ENCODE measurements at places on chromosomes 11 and 22.

DNA sequence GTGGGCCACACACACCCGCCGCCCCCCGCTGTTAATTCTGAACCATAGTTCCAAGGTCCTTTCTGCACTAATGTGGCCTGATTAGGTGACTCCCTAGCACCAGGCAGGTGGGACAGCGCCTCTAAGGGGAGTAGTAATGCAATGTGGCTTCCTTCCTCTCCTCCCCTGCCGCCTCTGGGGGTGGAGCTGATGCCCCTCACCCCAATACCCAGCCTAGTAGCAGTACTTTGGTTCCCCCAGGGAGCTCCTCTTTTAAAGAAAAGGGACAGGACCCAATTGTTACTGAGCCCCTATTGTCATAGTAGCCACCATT is 14.4 kb downstream of the RTN4RL2 start:
- DNase-seq, result no peak

DNA sequence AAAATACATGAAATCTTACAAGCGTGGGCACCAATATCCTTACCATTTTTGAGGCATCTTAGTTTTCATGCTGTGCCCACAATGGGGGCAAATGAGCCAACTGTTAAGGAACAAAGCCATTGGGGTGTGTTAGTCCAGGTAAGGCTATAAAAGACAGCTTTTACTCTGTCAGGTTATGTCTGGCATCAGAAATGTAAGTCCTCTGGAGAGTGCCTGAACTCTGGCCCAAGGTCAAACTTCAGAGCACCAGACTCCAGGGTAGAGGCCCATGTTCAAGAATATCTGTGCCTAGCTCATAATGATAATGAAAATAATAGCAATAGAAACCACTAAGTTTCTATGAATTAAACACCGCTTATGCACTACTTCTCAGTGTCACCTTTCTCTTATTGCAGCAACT is 105.5 kb downstream of the CSNK2A3 start:
- DNase-seq, result no peak

DNA sequence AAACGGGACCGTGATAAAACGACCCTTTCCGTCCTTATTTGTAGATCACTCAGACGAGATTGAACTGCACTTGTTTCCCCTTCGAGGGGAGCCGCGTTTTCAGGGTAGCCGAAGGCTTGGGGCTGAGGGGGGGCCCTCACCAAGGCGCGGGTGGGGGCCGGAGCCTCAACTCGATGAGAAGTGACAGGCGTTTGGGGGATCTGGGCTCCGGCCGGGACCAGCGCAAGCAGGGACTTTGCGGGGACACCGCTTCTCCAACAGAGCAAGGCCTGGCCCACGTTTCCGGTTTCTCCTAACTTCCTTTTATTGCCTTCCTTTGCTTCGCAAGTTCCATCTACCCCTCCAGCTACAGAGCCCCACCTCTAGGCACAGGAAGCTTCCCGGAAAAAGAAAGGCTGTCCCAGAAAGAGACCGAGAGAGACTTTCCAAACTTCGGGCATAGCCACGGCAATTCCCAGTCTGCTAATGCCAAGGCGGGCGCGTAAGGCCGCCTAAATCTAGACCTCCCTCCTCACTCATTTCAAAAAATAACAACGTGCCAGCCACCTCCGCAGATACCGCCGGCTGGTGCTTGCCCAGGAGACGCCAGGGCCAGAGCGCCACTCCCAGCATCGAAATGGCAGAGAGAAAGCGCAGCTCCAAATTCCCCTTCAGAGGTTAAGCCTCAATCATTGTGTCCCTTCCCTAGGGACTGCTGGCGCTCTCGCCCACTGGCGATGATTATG is 6.6 kb downstream of the PAX6 start:
- DNase-seq, result no peak

GRCh38 chr11:36222831-36223635 is 66.2 kb downstream of the COMMD9 start:
- DNase-seq, result no peak
